Stimulated activated naive CD4-positive, alpha-beta T cell (primary cell): ENCODE measurements at places on chromosomes 7 and 10.
A peak's percentile ranks its signal among the peaks of the same experiment; 100 is the strongest.

DNA sequence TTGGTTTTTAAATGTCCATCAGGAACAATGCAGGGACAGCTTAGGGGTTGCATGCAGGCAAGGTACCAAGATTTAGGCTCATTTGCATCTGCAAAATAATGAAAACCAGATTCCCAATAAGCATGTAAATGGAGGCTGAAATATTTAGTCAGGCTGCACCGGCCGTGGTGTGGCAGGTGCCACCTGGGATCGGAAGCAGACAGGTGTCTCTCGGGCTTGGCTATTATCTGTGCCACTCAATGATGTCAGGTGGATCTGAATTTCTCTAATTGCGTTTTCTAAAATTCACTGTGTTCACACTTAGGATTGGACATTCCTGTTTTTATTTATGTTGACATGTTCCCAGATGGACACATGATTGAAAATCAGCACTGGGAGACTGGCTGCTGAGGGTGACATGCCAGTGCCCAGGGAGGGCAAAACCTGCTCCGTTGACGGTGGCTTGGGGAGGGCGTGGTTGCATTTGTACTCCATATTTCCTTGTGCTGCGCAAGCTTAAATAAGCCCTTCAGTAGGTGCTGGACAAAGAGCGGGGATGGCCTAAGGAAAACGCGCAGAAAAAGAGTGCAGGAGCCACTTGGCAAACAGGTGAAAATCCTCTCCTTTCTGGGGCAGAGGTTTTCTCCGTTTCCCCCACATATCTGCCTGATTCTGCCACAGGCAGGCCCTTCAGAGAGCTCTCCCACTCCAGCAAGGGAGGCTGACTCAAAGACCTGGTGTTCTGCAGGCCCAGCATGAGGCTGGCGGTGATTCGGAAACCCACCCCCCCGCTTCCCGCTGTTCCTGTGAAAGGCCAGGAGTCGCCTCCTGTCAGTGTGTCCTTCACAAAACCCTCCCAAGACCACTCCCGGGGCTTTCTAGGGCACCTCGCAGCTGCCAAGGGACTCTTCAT is 142.5 kb downstream of the WDR37 start:
- no peak for DNase-seq

GRCh38 chr7:132270517-132270916 is 305.8 kb downstream of the PLXNA4 start:
- no peak for DNase-seq

DNA sequence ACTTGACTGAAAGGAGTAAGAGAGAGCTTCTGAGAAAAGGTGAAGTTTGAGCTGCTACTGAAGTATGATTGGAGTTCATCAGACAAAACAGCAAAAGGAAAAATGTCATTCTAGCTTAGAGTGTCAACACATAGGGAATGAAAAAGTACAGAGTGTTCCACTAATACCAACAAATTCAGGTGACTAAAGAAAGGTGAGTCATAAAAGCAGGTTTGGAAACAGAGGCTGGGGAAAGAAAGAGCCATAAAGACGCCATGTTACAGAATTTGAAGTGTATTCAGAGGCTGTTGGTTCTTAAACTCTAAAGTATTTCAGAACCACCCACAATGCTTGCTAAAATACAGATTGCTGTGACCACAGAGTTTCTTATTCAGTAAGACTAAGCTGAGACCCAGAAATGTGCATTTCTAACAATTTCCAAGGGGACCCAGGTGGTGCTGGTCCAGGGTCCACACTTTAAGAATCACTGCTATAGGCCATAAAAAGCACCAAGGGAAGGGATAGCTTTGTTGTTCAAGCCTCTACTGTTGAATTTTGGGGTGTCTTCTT is 143.1 kb downstream of the ELAPOR2 start:
- DNase-seq, result no peak

GRCh38 chr7:91846436-91846835 is 34.1 kb downstream of the MTERF1 start:
- no peak for DNase-seq

DNA sequence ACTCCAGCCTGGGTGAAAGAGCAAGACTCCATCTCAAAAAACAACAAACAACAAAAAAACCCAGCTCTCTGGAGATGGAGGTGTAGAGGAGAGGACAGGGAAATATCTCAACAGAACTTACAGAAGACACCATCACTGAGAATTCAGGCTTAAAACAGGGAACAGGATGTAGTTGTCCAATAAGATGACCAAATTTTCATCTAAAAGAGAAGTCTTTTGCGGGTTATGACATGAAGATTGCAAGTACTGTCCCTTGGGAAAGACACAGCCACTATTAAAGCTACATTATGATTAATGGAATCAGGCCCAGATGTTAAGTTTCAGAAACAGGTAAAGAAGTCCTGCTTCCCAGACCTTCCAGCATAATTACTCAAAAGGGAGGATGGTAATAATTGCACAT is 235.2 kb upstream of the NRP1 start:
- no peak for DNase-seq

- no peak for DNase-seq
These were observed 24.5 kb upstream of the KCTD7 start for GRCh38 chr7:66604198-66604597.

DNA sequence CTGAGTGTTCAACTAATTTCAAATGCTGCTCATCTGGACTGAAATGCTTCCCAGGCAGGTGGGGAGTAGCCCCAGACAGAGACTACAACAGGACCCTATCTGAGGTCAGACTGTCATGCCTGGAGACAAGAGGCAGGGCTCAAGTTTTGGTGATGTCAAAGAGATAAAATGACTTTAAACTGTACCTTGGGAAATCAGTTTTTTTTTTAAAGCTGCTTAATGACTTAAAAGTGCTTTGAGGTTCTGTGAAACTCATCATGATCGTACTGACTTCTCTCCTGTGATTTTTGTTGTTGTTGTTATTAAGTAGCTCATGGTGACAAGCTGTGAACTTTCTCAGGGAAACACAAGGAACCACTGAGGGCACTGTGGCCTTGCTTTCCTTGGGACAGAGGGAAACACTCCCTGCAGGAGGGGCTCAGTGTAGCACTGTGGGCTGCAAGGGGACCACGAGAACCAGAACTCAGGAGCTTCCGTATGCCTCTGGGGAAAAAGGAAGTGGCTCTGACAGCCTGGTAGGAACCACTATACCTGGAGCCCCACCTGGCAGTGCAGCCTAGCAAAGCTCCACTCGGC is 9.5 kb downstream of the HIPK2 start:
- peak; percentile 10 for DNase-seq

DNA sequence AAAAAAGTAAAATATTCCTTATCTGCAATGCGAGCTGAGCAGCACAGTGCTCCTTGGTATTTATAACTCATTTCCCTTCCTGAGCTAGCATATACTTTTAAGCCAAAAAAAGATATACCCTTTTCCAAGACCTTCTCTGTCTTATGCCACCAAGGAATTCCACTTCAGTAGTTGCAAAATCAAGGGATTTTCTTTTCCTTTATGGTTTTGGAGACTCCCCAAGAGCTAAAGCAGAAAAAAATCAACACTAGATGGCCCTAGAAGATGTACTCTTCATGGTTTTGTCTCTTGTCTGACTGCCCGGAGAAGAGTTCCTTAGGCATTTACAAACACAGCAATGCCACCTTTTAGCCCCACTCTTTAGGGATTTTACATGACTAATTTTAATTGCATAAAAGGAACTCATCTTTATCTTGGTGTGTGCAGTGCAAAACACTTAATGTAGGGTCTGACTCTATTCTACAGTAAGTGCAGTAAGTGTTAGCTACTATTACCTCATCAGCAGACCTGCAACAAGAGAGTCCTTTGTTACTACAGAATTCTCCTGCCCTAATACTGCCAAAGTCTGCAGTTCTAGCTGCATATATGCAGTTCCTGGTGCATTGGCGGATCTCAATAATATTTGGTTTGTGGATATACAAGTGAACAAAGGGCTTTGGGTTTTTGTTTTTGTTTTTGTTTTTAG is 443.3 kb downstream of the GFRA1 start:
- no peak for DNase-seq

- DNase-seq, result no peak
These were observed 60.2 kb downstream of the MAD1L1 start for GRCh38 chr7:2172311-2173188.

DNA sequence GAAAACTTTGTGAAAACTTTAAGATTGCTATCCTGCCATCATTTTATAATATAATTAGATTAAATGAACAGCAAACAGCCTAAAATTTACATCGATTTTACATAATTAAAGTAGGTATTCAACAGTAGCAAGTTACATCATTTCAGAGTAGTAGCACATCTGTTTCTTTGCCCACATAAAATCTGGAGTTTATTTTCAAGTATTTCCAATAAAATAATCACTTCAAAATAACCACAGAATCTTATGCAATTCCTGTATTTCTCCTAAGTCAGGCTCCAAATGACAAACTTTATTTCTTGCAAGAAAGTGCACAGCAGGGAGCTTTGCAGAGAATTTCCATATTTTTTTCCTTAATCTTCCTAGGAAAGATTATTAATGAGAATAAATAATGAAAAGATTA is 82.6 kb downstream of the CUBN start:
- DNase-seq, result no peak

DNA sequence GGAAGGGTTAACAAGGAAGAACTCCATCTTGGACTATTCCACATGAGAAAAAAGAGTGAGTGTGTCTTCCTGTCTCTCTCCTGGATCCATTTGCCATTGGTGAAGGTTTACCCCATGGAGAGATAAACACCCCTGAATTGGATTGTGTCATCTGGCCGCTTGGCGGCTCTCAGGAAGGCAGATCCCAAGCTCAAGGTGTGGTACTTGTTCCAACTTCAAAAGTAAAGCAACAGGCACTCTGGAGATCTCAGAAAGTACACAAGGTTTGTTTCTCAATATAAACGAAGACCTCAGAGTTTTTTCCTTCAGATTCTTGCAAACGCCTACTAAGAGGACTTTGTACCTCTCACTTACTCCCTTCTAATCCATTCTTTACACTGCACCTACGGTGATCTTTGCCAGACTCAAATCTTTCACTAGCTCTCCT is 116.7 kb downstream of the REEP3 start:
- no peak for DNase-seq

DNA sequence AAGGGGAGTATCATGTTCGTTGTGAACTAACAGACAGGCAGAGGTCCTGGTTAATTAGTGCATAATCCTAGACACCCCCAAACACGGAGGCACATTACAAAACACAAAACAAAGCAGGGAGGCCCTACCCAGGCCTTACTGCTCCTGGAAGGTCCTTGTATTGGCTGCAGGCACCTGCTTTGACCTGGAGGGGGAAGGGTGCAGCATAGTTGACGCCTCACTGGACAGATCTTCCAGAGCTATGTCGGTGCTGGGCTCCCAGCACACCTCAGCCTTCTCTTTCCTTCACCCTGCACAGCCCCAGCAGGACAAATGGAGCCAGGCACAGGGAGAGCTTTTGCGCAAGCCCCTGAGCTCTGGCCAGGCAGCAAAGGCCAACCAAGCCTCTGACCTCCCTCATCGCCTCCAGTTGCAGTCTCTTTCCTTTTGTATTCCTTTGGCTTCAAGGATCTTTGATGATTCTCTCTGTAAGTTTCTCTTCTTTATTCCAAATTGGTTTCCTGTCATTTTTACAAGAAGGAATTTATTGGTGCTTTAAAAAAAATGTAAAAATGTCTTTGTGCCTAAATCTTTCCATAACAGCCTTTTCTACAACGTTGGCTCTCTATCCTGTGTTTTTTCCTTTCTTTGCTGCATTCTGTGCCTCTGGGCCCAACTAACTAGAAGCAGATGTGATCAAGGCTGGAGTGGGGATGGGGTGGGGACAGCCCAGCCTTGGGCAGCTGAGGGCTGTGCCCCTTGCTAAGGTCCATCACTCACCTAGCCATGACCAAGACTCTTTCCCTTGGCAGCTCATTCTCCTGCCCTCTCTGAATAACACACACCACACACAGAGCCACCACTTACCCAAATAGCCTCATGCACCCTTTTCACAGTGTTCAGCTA is 317.1 kb upstream of the NPVF start:
- DNase-seq, result no peak

- no peak for DNase-seq
These were observed 7.4 kb downstream of the NT5C3A start for GRCh38 chr7:33055158-33055557.

DNA sequence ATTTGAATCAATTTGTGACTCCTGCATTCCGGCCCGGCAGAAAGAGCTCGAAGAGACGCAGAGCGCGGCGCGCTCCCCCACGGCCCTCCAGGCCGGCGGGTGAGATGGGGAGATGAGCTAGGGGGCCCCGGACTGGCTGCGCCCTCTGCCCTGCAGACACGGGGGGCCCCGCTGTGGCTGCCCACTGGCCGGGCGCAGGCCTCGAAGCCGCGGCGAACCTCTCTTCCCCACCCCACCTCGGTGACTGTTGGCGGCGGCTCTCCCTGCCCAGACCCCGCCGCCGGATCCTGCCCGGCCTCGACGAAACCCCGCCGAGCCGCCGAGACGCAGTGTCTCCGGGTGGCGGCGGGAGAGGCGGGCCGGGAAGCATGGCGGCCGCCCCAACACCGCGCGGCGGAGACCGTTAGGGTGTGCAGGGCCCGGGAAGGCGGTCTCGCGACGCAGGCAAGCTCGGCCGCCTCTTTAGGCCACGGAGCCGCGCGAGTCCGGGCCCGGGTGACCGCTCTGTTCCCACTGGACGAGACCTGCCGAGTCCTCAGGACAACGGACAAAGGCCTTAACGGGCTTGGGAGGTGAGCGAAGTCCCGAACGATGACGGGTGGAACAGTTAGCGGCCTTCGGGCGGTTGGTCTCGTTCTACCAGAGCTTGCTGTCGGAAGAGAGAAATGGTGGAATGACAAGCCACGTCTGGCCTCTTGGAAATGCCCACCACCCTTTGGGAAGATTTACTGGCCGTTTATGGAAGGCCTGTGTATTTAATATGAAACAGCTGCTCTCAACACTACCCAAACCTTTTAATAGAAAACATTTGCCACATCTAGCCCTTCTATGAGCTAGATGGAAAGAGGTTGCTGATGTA is 24.3 kb downstream of the NUP42 start:
- DNase-seq, result no peak

DNA sequence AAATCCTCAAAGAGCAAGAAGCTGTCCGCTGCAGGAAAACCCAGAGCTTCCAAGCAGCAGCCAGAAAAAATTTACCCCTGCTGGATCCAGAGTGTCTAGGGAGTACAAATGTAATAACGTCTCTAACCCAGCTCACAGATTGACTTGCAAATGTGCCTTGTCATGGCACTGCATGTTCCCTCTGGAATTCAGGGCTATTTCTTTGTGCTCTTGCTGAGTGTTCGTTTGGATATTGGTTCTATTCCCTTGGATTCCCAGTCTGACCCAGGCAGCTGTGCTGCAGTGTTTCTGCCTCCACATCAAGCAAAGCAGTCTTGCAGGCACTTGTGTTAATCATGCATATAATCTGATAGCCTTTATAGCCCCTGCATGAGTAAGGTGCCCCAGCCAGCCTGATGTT is 209.9 kb upstream of the GHITM start:
- no peak for DNase-seq
